CD4-positive, alpha-beta T cell treated with Interferon alpha-2 for 1 hour (primary cell): ENCODE measurements at places on chromosomes 7 and 10.

GRCh38 chr10:71810048-71810750 lies 36.9 kb upstream of the VSIR start:
- DNase-seq, result no peak

DNA sequence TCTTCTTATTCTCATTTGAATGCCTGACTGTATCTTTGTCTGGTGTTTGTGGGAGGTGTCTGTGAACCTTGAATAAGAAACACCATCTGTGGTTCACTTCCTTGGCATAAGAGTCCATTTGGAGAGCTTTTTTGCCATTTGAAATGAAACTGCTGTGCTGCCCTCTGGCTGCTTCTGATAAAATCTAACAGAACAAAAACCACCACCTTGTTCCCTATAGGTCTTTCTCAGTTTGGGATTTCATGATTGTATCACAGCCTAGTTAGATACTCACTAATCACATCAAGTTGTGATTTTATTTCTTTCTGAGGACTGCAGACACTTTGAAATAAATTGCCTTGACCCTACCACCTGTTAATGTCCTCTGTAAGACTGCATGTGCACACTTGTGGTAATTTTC lies 102.7 kb upstream of the FAM13C start:
- DNase-seq, result no peak

DNA sequence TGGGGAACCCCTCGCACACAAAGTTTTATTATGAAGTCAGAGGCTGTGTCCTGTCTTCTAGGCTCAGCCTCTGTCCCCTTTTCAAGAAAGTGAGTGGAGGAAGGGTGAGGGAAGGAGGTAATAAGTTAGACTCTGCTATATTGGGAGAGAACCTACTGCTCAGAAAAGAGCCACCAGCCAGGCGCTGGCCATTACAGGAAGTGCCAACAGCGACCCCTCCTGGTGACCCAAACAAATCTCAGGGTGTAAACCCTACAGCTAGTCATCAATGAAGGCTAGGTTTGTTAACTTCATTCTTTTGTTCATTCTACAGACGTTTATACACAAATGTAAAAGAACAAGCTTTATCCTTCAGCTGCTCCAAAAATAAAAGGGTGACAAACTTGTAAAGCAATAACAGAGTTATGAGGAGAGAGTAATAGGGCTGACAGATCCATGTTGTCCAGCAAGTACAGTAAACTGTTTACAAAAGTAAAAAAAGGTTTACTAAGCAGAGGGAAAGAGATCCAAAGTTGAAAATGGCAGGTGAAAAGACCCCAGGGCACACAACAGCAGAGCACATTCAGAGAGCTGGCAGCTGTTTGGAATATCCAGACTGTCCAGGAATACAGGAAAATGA lies 82.7 kb downstream of the FAM204A start:
- no peak for DNase-seq

- DNase-seq, result no peak
These were observed 152.5 kb upstream of the PHF14 start for GRCh38 chr7:10821156-10821555.

- no peak for DNase-seq
These were observed 3.9 kb upstream of the MIOS start for GRCh38 chr7:7562736-7563135.

DNA sequence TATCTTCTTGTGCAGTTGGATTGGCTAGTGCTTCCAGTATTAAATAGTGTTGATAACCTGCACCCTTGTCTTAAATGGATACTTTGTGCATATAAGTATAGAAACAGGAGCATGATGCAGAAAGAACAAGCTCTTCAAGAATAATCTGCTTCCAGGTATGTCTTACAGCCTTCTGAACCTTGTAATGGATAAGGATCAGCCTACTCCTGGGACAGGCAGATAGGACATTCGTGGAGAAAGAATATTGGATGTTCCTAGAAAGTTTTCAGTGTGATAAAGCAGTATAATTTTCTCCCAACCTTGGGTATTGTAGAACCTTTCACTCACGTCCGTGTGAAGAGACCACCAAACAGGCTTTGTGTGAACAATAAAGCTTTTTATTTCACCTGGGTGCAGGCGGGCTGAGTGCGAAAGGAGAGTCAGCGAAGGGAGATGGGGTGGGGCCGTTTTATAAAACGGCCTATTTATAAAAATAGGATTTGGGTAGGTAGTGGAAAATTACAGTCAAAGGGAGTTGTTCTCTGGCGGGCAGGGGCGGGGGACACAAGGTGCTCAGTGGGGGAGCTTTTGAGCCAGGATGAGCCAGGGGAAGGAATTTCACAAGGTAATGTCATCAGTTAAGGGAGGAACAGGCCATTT lies 27.2 kb downstream of the C1GALT1 start:
- DNase-seq, result no peak

DNA sequence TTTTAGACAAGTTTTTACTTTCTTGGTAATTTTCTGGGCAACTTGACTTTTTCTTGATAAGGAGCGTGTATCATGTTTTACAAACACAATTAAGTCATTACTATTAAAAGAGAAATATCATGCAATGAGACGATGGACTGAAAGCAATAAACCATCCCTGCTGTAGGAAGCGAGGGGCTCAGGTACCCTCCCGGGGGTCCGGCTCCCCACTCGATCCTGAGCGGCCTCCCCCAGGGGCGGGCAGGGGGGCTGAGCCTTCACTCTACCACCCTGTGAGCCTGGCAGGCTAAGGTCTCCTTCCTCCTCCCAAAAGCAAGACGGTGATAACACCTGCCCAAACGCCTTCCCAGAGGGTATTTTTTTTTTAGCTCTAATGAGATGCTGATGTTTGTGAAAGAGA lies 51.8 kb upstream of the ADGRA1 start:
- no peak for DNase-seq
